ENCODE measurements at places on chromosomes 7 and 10.

DNA sequence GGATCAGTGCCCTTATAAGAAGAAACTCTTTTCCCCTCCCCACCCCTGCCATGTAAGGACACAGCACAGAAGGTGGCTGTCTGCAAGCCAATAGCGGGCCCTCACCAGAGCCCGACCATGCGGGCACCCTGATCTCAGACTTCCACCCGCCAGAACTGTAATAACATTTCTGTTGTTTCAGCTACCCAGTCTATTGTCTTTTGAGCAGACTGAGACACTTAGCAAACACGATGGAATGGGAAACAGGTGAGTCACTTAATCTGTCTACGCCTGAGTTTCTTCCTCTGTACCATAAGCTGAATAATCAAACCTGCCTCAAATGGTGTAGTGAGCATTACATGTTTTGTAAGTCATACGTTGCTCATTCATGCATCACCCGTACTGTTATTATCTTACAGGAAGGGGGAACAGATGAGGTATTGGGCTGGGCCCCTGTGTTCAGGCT is 58.2 kb downstream of the STRA8 start:
- DNase-seq, result no peak

DNA sequence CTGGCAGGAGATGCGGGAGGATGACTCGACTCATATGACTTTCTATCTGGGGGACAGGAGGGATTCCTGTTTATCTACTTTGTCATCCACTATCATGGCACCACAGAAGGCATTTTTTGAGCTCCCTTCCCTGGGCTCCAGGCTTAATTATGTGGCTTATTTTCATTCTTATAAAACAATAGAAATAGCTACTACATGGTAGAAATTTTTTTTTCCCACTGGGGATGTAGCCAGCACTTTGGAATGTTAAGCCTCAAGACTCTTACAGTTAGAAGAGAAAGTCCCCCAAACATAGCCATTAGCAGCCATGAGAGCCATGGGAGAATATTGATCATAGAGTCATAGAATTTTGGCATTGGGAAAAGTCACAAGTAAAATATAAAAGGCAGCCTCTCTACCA is 14.6 kb upstream of the FAM180A start:
- DNase-seq, result no peak

DNA sequence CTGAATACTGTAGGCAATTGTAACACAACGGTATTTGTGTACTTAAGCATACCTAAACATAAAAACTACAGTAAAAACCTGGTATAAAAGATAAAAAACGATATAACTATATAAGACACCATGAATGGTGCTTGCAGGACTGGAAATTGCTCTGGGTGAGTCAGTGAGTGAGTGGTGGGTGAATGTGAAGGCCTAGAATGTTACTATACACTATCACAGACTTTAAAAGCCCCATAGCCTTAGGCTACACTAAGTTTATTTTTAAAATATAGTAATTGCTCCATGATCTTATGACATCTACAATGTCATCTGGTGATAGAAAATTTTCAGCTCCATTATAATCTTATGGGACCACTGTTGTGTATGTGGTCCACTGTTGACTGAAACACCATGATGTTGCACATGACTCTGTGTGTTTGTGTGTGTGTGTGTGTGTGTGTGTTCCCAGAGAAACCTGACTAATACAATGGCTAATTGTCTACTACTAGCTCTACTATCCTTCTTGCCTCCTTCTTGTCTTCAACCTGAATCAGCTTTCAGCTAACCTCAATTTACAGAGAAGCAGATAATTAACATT is 27.6 kb upstream of the PRPF18 start:
- DNase-seq, result no peak

DNA sequence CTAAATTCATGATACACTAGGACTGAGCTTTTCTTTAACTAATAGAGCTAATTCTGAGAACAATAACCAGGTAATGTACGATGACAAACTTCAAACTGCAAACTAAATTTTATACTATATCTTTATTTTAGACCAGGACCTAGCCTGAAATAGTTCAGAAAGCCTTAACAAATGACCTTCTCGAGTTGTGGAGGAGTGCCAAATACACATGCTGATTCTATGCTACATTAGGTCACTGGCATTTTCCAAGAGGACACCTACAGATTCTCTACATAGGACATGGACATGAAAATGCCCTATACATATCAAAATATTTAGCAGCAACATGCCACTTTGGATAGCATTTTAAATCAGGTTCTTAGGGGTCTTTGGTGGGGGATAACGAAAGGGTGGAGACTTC is 44.0 kb upstream of the LRRTM3 start:
- no peak for DNase-seq

- no peak for DNase-seq
Observed at GRCh38 chr10:34644224-34644623, 170.9 kb downstream of the PARD3 start.

DNA sequence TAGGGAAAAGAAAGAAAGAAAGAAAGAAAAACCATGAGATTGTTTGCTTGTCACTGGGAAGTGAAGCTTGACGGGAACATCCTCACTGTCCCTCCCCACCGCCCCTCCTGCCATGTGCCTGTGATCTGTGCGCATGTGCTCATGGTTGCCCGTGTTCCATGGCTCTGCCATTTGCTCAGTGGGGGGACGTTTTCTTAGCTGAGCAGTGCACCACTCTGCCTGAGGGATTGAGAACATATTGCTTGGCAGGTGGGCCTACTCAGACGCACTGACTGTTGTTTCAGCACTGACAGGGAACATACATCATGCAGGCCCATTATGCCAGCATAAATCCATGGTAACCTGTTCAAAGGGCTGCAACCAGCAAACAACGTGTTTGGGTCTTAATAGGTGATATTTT is 747.9 kb upstream of the GALNT17 start:
- DNase-seq, result no peak

DNA sequence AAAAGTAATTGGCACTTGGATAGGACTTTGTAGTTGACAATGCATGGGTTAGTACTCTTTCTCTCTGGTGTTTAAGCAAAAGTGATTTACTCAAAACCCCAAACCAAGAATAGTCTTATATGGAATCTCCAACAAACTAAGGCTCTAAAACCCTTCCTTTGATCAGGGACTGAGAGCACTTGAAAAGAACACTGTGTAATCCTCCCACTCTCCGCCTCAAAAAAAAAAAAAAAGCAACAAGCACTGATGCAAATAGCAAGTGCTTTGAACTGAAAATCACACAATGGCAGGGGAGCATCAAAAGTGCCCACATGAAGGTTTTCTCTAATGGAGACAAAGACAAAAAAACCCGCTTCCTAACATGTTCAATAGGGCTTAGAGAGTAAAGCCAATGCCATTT is 467.9 kb upstream of the AUTS2 start:
- no peak for DNase-seq

- DNase-seq, result no peak
Observed at GRCh38 chr10:31070025-31070424, 38.4 kb upstream of the ZNF438 start.

DNA sequence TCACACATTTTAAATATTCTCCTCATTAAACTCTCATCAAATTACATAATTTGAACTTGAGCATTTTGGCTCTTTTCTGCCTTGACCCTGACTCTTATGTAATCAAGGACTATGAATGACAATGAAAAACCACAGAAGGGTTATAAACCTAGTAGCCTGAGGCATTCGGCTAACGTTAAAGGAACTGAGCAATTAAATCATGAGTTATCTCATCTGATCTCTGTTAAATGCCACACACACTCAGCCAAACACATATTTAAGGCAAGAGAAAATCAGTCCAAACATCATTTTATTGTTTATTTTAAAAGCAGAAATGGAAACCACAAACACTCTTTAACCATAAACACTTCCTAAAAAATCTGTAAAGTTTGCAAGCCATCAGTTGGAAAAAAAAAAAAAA is 204.3 kb downstream of the DGKI start:
- no peak for DNase-seq

GRCh38 chr7:37683246-37684120 is at the start of gene GPR141:
TSS of gene GPR141 (plus strand) at chr7:37683766. CDS start at chr7:37740394, 56,628 bp downstream.
- no peak for DNase-seq

GRCh38 chr7:66239467-66239856 is 34.3 kb downstream of the TPST1 start:
- DNase-seq, result no peak

DNA sequence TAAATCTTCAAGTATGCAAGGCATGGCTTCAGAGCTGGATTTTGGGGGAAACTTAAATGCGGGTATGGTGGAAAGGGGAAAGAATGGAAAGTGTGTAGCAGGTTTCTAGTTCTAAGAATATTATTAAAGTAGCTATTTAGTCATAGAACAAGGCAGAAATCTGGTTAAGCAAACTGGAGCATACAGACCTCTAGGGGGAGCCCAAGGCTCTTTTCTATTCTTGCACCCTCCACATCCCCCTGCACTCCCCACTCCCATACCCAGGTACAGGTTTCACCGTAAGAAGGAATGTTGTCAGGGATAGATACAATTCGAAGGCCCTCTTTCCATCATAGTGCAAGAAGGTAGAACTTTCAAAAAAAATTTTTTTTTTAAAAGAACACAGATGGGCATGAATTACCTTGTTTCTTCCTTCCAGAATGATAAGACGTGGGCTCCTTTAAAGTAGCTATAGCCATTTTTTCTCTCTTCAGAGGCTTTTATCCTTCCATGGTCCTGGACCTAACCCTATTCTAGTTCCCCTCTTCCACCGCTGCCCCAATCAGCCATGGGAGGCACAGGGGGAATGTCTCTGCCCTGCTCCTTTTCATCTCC is 41.5 kb upstream of the SMIM30 start:
- no peak for DNase-seq

DNA sequence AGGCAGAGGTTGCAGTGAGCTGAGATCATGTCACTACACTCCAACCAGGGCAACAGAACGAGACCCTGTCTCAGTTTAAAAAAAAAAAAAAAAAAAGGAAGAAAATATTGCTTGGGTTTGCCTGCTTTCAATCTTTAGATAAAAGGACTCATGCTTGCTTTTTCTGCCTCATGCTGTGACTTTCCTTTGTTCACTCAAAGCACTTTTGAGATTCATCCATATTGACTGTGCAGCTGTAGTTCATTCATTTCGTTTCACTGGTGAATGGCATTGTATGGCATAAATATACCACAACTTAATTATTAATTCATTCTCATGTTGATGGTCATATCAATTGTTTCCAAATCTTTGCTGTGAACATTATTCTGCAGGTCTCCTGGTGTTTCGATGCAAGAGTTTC is 97.6 kb upstream of the NFE2L3 start:
- DNase-seq, result no peak

DNA sequence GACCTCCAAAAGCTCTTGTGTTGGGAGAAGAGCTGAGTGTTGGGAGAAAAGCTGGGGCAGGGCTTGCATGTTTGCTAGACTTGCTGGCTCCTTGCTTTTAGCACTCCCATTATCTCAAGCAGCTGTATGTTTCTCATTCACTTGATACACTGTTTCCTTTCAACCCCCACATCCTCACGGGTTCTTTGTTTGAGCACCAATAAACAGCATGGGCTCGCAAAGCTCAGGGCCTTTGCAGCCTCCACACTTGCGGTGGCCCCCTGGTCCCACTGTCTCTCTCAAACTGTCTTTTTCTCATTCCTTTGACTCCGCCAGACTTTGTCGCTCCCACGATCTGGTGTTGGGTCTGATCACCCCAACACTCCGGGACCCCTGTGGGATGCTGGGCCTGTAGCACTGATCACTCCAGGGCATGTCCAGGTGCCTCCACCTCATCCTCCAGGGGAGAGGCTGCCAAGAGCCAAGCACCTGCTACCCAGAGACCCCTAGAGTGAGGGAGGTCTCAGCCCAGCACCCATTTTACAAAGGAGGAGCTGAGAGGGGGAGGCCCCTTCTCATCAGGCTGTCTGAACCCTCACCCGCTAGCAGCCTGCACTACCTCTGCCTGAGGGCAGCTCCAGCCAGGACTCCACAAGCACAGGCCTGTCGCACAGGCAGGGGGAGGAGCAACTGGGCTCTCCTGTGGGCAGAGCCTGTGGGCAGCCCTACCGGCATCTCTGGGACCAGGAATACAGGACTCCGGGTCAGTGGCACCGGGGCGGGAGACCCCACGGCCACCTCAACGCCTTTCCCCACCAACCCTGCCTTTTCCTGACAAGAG is 49.1 kb upstream of the MSMB start:
- no peak for DNase-seq

- peak; percentile 35 for DNase-seq
Observed at GRCh38 chr10:67788028-67788886, 49.7 kb downstream of the DNAJC12 start.

DNA sequence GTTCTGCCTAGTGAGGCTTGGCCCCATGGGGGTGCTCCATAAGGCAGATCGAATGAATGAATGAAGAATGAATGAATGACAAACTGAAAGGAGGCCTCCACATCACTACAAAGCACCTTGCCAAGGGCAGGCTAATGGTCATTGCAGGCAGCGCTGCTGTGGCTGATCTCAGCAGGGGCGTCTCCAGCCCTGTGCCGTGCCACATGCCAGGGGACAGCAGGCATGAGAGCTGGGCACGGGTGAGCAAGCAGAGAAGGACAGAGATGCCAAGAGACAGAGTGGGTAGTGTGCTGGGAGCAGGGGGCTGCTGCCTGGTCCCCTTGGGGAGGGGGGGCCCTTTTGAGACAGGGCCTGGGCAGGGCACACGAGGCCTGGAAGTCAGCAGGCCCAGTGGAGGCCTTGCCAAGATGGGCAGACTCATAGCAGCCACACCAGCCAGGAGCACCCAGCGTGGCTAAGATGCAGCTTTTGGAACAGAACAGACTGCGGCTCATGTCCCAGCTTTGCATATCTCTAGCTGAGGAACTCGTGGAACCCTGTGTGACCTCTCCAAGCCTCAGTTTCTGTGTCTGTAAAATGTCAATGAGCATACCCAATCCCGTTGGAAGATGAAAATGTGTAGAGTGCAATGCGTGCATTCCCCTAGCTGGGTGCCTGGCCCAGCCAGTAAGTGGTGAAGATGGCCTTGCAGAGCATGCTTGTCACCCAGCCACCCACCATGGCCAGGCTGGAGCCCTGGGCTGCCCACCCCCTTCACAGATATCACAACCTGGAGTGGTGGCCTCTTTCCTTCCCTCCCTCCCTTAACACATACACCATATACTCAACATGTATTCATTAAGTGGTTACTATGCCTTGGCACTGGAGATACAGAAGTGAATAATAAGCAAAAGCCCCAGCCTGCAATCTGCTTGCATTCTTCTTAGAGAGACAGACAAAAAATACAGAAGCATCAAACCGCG is 61.1 kb upstream of the LRRC18 start:
- DNase-seq, result no peak

DNA sequence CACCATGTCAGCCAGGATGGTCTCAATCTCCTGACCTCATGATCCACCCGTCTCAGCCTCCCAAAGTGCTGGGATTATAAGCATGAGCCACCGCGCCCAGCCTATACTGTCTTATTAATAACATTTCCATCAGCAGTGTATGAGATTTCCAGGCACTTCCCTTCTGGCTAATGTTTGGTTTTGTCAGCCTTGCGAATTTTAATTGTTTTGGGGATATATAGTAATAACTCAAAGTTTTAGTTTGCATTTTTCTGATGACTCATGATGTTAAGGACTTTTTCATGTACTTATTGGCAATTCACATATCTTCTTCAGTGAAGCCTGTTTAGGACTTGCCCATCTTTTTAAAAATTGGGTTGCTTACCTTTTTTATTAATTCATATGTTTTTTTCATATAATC is 76.0 kb downstream of the TMEM270 start:
- DNase-seq, result no peak

- DNase-seq, result no peak
Observed at GRCh38 chr7:43625453-43625852, 42.5 kb downstream of the STK17A start.

Data from stimulated activated CD4-positive, alpha-beta T cell treated with anti-CD3 and anti-CD28 coated beads, TNF-alpha, amount 100 ng/mL, for 1 hour (primary cell).